H9 (cell line): ENCODE measurements at places on chromosomes 2 and 18.
A peak's percentile ranks its signal among the peaks of the same experiment; 100 is the strongest.

DNA sequence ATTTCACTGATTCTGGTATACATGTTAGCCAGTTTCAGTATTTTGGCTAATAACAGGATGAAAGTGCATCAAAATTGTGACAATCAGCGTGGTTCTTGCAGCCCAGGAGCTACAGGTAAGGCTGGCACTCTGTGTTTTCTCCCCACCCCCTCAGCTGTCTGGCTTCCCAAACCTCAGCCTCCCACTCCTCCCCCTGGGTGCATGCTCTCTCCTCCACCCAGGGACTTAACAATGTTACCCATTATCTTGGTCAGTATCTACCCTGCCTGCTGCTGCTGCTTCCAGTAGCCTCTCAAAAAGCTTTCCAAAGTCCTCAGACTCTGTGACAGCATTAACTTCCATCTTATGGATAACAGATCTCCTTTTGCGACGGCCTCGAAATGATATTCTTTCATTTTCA, 41.0 kb downstream of the TRABD2A start:
- no peak for DNase-seq

GRCh38 chr2:66595556-66595955, 160.6 kb downstream of the MEIS1 start:
- DNase-seq = no peak

DNA sequence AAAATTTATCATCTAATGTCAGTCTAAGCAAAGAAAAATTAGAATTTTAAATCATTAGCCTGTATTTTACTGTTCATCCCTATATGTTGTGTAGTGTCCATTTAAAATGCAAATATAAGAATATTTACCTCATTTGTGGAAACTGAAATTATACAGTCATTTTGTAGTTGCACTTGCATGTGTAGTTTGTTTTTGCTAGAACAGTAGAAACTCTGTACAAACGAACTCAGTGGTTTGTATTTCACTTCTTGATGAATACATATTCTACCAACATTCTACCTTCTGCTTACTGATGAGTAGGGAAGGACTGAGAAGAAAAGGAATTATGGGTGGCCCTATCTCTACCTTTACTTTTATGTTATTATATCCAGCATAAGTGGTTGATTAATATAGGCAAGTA, 29.7 kb downstream of the BMPR2 start:
- DNase-seq = no peak

GRCh38 chr2:121128741-121129659, 156.0 kb downstream of the TFCP2L1 start:
- DNase-seq = peak; percentile 70

GRCh38 chr2:158484892-158485556, 28.3 kb downstream of the PKP4 start:
- no peak for DNase-seq

DNA sequence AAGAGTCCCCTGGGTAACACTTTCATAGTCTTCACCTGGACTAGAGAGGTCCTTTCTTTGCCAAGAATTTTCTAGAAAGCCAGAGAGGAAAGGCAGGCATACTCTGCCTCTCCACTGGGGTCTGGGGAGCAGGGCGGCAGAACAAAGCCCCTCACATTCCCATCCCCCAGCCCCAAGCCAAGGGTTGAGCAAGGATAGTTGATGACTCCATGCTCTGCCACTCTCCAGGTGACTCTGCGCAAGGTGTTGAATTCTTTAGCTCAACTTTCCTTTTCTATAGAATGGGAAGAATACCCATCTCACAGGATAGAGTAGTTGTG, 2.9 kb upstream of the GDF7 start:
- no peak for DNase-seq

GRCh38 chr2:939936-940601, 10.6 kb upstream of the SNTG2 start:
- DNase-seq = no peak

- DNase-seq = no peak
Measured at GRCh38 chr2:50125246-50125645, 906.7 kb downstream of the NRXN1 start.

DNA sequence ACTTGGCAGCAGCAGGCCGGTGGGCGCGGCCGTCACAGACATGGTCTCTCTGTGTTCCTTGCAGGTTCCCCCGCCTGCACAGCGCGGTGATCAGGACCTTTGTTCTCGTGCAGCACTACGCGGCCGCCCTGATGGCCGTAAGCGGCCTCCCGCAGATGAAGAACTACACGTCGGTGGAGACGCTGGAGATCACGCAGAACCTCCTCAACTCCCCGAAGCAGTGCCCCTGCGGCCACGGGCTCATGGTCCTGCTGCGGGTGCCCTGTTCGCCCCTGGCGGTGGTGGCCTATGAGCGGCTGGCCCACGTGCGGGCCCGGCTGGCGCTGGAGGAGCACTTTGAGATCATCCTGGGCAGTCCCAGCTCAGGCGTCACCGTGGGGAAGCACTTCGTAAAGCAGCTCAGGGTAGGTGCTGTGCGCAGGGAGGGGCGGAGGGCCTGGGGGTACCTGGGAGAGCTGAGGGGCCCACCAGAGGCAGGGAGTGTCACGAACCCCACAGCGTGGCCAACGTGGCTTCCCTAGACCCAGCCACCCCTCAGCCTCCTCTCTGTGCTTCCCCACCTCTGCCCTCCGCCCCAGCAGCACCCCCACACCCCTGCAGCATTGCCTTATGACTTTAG, 59.3 kb downstream of the NTSR2 start:
- no peak for DNase-seq

GRCh38 chr2:55114597-55114996, 64.3 kb upstream of the RTN4 start:
- DNase-seq = no peak

GRCh38 chr2:120441744-120442471, 96.0 kb downstream of the INHBB start:
- DNase-seq = peak; percentile 64

DNA sequence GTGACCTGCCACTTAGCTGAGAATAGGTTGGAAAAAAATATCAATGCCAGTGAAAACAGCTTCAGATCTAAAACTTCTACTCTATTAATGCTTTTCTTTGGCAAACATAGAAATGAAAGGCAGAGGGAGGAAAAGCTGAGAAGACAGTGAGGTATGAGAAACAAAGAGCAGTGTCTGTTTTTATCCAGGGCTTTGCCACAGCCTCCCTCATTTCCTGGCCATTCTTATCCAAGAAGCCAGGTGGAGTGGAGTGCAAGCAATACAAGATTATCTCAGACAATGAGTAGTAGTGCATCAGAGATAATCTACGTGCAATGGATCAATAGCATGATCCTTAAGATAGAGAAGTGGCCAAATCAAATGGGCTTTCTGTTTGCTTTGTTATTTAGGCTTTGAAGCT, 808.7 kb upstream of the PIK3C3 start:
- DNase-seq = no peak

- no peak for DNase-seq
Measured at GRCh38 chr2:65979446-65979845, 455.5 kb upstream of the MEIS1 start.

DNA sequence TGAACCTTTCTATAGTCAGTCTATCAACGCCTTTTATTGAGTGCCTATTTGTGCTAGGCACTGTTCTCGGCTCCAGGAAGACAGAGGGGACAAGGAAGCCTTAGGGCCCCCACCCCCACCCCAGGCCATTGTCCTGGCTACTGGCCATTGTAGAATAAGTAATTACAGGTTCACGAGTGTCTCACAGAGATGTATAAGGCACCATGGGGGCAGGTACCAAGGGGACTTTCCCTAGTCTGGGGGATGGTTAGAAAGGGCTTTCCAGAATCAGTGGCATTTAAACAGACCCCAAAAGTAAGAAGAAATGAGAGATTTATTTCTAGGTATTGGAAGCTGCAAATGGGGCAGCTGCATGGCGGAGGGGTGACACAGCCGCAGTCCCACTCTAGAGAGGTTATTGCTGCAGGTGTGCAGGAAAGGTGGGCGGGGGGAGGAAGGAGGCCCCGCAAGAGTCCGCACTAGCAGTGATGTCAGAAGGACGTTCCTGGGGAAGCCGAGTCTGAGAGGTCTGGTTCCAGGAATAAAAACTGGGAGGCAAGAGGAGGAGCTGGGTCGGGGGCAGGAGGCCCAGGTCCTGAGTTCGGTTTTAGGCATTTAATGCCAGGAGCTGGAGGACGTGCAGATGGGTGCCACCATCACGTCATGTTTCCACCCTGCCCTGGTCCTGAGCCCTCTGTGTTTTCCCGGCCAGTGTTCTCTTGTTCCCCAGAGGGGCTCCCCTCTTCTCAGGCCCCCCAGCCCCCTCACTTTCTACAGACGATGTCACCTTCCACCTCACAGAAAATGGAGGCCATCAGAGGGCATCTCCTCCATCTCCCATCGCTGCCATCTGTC, 30.5 kb downstream of the FOSL2 start:
- no peak for DNase-seq
